Transverse colon (tissue), 4 donors: ENCODE measurements at places on chromosomes 12 and 14.

DNA sequence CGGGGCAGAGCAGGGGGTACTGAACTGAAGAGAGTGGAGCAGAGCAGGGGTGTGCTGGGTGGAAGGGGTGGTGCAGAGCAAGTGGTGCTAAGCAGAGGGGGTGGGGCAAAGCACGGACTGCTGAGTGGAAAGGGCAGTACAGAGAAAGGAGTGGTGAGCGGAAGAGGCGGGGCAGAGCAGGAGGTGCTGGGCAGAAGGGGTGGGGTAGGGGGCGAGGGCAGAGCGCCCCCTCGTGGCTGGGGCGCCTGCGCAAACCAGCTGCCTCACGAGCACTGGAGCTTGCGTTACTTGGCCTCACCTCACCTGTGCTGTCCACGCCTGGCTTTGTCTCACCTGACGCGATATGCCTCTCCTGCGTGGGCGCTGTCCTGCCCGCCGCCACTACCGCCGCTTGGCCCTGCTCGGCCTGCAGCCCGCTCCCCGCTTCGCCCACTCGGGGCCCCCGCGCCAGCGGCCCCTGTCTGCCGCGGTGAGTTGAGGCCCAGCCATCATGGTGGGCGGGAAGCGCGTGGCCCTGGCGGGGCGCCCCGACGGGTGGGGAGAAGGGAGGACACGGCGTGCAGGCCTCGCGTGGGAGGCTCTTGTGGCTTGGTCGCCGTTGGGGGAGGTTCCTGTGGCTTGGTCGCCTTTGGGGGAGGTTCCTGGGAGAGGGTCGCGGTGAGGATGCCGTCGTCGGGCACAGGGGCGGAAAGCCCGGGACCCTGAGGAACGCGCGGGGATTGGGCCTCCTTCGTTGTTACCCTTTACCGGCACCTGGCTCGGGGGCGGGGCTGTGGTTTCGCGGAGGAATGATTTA is at the start of gene COX8C:
Gene COX8C, plus strand, starts transcription at position 257 of the 796 bp plus-strand sequence. Its CDS starts 87 bp downstream, at position 344.
- no peak for DNase-seq

GRCh38 chr12:93351726-93352125 is 26.0 kb upstream of the NUDT4 start:
- no peak for DNase-seq

- no peak for DNase-seq
Measured at GRCh38 chr12:100962086-100962712, 167.6 kb downstream of the ANO4 start.

DNA sequence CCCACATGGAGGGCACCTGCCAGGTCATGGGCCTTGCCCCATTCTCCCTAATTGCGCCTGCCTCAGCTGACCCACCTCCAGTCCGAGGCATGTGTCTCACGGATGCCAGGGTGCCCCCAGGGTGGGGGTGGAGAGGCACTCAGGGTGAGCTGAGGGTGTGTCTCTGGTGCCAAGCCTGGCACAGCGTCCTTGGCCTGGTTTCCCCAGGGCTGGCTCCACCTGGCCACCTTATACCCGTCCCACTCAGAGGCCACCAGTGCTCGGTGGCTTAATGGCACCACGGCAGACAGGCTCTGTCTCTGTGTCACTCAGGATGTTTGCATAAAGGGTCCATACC is 33.6 kb upstream of the TDRD9 start:
- DNase-seq, result no peak

GRCh38 chr14:96267336-96267735 is 11.3 kb downstream of the BDKRB1 start:
- DNase-seq, result no peak

DNA sequence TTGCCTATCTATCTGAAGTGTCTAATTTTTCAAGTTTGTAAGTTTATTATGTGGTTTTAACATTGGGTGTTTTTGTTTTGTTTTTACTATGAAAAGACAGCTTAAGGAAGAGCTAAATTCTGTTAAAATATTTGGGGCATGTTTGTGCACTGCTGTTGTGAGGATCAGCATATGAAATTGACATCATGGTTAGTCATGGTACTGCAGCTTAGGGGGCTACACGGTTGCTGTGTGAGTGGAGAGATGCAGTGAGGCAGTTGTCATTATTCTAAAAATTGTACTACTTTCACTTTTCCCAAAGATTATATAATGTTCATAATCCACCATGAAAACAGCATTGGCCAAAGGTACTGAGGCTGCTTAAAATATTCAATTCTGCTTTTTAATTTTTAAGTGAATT is 49.0 kb downstream of the ZC3H14 start:
- no peak for DNase-seq

- no peak for DNase-seq
Measured at GRCh38 chr12:31558521-31558920, 32.4 kb downstream of the DENND5B start.

- DNase-seq, result no peak
Measured at GRCh38 chr14:97390096-97390724, 593.0 kb downstream of the VRK1 start.

DNA sequence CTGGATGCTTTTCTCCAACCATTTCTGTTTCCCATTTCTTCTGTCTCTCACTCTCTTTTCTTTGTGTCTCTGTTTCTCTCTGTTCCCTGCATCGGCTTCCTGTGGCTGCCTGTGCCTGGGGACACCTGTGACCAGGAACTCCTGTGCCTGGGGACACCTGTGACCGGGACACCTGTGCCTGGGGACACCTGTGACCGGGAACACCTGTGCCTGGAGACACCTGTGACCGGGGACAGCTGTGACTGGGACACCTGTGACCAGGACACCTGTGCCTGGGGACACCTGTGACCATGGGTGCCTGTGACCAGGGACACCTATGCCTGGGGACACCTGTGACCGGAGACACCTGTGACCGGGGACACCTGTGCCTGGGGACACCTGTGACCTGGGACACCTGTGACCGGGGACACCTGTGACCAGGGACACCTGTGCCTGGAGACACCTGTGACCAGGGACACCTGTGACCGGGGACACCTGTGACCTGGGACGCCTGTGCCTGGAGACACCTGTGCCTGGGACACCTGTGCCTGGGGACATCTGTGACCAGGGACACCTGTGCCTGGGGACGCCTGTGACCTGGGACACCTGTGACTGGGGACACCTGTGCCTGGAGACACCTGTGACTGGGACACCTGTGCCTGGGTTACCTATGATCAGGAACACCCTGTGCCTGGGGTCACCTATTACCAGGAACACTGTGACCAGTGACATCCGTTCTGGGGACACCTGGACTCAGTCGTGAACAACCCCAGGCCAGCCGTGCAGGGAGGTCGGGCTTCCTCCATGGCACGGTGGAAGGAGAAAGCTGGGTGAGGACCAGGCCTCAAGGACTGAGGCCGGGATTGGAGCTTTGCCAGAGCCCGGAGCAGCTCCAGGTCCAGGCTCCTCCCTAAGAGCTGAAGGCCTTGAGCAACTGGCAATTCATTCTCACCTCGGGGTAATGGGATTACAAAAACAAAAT is 23.4 kb upstream of the FBRSL1 start:
- DNase-seq, result no peak

DNA sequence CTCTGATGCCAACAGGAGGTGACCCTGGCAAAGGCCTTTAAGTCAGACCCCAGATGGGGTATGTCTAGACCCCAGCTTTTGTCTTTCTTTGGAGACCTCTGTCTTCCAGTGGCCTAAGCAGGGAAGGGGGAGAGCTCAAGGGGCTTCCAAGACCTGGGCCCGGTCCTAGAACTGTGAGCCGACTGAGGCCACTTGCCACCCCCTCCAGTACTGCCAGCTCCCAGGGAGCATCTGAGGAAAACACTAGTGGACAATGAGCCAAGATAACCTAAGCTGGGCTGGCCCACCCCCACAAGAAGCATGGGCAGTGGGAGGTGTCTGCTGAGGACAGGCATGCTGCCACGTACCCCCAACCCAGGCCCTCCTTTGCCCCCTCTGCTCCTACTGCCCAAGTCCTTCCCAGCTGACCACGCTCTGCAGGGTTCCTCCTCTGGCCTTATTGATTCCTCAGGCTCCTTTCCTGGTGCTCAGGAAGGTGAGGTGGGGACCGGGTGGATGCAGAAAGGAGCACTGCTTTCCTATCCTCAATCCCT is 21.1 kb downstream of the VDR start:
- DNase-seq, result no peak

DNA sequence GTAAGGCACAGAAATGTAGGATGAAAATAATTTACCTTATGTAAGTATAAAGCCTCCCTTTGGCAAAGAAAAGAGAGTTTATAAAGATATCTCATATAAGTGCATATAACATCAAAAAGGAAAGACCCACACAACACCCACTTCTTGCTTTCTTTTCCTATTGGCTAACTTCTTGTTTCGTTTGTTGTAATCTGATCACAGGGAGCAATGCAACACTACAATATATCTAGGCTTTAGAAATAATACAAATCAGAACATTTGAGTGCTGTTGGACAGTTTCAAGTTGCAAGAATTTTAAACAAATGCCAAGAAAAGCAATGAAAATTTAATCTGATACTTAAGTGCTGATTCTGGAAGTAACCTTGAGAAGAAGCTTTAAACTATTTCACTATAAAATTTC is 1.3 kb downstream of the FGD6 start:
- DNase-seq, result no peak

DNA sequence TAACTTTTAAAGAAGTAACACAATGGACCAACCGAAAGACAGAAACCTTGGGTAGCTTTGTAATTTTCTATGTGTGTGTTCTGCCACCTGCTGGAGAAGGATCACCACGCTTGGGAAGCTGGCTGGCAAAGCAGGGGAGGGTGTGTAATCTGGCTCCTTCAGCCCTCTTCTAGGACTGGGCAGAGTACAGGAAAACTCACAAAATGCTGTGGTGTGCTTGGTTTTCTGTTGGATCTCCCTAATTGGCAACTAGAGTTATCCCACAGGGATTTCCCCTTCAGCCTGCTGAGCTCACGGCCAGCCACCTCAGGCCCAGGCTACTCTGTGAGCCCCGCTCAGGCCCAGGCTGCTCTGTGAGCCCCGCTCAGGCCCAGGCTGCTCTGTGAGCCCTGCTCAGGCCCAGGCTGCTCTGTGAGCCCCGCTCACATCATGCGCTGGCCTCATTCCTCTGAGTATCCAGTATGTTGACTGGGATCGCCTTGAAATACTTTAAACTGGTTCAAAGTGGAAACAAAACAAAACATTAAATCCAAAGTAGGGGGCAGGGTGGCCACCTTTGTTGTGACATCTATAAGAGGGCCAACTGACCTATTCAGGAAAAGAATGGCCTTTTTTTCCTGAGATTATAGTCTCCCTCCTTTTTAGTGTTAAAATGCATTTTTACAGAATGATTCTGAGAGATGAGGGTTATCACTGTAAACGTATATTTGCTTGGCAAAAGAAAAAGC is 52.0 kb upstream of the RNU6-8 start:
- DNase-seq, result peak; percentile 71

- DNase-seq, result peak; percentile 6
Measured at GRCh38 chr12:49021292-49021915, 2.8 kb upstream of the PRKAG1 start.

GRCh38 chr14:64584190-64584589 is 34.4 kb downstream of the PPP1R36 start:
- DNase-seq, result no peak

- DNase-seq, result no peak
Measured at GRCh38 chr14:89294872-89295271, 122.2 kb downstream of the FOXN3 start.

DNA sequence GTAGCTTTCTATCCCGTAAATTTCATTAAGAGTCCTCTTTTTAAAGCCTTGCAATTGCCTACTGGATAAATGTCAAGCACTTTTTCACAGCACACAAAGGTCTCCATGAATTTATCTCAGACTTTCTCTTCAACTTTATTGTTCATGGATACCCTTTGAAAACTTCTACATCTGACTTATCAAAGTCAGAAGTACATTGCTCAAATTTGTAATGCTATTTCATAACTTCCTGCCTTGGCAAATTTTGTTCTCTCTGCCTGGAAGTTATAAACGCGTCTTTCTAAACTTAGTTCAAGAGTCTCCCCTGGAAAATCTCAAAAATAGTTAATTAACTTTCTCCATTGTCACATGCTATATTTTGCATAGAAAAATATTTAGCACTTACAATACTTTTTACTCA is 55.9 kb upstream of the RERGL start:
- no peak for DNase-seq

GRCh38 chr14:50985124-50985858 is 41.0 kb upstream of the PYGL start:
- no peak for DNase-seq

GRCh38 chr12:47394070-47394469 is 311.8 kb downstream of the RPAP3 start:
- no peak for DNase-seq

GRCh38 chr12:129966146-129966995 is 62.5 kb upstream of the TMEM132D start:
- no peak for DNase-seq

- DNase-seq, result peak; percentile 48
Measured at GRCh38 chr14:96424109-96424989, 32.4 kb downstream of the AK7 start.

DNA sequence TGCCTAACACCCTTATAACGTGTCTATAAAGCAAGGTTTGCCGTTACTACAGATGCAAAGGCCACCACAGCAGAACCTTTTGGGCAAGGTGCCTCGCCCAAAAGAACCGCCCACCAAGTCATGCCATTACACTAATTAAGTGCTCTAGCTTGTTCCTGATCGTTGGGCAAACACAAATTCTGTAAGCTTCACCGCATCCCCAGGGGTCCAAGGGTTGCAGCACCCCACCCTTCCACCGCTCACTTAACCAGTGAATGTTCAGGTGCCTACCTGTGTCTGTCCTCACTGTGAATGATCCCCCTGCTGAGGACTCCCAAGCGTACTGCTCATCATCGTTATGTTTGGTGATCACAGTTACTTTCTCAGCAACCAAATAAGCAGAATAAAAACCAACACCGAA is 1.4 kb downstream of the HSP90AA1 start:
- peak; percentile 14 for DNase-seq

GRCh38 chr14:61476754-61477410 is 155.5 kb downstream of the PRKCH start:
- peak; percentile 48 for DNase-seq

GRCh38 chr14:77102154-77102553 is 4.1 kb downstream of the CIPC start:
- DNase-seq, result peak; percentile 55

DNA sequence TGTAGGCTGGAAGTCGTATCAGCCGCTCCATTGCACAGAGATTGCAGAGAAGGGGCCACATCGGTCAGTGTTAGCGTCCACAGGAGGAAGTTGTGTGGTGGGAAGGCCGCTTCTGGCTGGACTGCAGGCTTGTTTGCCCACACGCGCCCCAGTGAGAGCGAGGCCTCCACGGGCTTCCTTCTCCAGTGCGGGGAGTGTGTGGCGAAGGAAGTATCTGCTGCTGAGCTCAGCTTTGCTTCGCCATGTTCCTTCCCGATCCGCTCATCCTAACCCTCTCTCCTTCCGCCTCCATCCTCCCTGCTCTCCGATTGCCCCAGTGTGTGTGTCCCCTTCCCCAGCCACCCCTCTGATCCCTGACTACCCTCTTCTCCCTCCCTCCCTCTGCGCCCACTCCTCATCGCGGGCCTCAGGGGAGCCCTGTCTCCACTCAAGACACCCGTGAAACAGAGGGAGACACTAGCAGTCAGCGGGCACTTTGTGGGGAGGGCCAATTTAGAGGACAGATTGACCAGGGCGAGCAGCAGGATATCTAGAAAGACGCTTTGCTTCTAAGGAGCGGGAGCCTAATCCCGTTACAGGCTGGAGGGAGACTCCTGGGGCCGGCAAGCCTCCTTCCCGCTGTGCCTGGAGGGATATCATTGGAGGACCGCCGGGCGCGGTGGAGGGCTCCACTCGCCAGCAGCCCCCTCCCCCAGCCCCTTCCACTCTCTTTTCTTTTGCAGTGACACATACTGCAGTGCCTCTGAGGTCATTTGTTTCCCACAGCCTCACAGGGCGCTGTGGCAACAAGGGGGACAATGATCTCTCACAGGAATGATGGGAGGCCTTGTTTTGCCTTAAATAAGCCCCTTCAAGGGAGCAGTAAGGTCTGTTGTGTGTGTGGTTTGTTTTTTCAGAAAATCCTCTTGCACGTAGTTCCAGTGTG is 428.8 kb downstream of the ZFP36L1 start:
- peak; percentile 26 for DNase-seq
